ENCODE measurements at places on chromosomes 5 and 9.
A peak's percentile ranks its signal among the peaks of the same experiment; 100 is the strongest.

GRCh38 chr9:15304632-15305031 is 2.4 kb downstream of the TTC39B start:
- DNase-seq = no peak

GRCh38 chr5:19608444-19609002 is 379.5 kb downstream of the CDH18 start:
- DNase-seq = no peak

DNA sequence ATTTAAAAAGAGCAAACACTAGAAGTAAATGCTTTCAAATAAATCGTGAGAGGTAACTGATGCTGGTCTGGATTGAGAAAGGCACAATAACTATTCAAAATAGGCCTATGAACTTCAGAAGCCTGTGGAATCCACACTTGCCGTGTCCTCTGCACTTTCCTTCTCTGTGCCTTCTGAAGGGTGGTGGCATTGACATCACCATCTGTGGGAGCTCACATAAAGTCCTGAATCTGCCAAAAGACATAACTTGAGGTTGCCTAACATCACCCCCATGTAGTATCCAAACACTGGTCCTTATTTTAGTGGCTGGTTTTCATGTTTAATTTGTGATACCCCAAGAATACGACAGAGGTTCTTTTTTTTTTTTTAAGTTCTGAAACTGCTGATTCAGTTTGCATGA is 59.8 kb downstream of the IRF1 start:
- no peak for DNase-seq

GRCh38 chr9:16308645-16309044 is 561.8 kb downstream of the BNC2 start:
- DNase-seq = no peak

DNA sequence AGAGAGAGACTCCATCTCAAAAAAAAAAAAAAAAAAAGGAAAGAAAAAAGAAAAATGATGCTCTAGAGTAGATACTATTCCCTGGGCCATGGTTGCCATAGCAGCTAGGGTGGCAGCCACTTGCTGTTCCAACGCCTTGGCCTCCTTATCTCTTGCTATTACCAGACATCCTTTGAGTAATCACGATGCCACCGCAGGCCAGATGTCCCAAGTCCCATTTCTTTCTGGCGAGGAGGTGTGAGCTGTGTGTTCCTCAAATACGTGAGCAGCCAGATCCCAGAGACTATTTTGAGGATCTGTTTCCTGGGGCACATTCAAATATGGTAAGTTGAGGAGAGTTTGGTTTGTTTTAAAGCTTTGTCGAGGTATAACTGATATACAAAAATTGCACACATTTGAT is 23.4 kb upstream of the GFPT2 start:
- no peak for DNase-seq

- no peak for DNase-seq
Measured at GRCh38 chr5:123452401-123452800, 29.2 kb upstream of the CEP120 start.

DNA sequence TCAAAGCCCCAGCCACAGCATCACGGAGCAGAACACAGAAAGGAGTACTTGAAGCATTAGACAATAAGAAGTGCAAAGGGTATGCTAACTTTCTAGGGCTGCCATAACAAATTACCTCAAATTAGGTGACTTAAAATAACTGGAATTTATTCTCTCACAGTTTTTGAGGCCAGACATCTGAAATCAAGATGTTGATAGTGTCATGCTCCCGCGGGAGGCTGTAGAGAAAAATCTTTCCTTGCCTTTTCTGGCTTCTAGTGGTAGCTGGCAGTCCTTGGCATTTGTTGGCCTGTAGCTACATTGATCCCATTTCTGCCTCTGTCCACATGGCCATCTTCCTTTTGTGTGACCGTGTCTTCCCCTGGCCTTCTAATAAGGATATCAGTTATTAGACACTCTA is 51.9 kb upstream of the SPDL1 start:
- DNase-seq = no peak

GRCh38 chr5:74579215-74579614 is 61.3 kb downstream of the ENC1 start:
- DNase-seq = peak; percentile 53

- DNase-seq = no peak
Measured at GRCh38 chr5:102324714-102325113, 28.6 kb upstream of the SLCO4C1 start.

- no peak for DNase-seq
Measured at GRCh38 chr9:112465352-112465751, 21.3 kb upstream of the KIAA1958 start.

DNA sequence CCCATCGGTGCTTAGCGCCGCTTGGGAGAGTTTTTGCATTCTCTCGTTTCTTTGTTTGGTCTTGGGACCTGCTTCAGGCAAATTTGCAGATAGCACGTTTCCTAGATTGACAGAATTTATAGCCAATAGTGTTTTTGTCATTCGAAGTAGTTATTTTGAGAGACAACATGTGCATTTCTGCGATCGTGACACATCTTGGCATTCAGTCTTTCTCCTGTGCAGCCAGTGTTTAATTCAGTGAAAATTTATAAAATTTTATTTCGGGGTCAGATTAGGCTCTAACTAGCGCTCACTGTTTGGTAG is 830 bp downstream of the PRRC1 start:
- DNase-seq = no peak

- no peak for DNase-seq
Measured at GRCh38 chr9:85713897-85714296, 27.9 kb downstream of the AGTPBP1 start.

DNA sequence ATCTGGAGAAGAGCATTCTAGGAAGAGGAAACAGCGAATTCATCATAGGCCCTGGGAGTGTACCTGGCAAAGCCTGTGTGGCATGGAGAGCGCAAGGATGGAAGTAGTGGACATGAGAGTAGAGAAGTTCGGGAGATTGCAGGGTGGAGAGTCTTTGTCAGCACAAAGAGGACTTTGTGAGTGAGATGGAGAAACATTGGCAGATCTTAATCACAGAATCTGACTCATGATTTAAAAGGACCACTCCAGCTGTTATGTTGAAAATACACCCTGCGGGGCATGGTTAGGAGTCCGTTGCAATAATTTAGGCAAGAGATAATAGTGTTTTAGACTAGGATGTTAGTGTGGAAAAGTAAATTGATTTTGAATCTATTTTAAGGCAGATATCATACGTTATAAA is 116.9 kb downstream of the HACD4 start:
- no peak for DNase-seq

- DNase-seq = no peak
Measured at GRCh38 chr5:45508135-45508534, 188.0 kb downstream of the HCN1 start.

- no peak for DNase-seq
Measured at GRCh38 chr9:95124582-95125367, 192.7 kb downstream of the FANCC start.

GRCh38 chr5:141369994-141370848 is at the start of gene PCDHGB3:
TSS of gene PCDHGB3 (plus strand) at chr5:141370242. CDS start at chr5:141370395, 153 bp downstream.
- DNase-seq = no peak

- DNase-seq = no peak
Measured at GRCh38 chr9:112308588-112308987, 24.8 kb downstream of the PTBP3 start.

DNA sequence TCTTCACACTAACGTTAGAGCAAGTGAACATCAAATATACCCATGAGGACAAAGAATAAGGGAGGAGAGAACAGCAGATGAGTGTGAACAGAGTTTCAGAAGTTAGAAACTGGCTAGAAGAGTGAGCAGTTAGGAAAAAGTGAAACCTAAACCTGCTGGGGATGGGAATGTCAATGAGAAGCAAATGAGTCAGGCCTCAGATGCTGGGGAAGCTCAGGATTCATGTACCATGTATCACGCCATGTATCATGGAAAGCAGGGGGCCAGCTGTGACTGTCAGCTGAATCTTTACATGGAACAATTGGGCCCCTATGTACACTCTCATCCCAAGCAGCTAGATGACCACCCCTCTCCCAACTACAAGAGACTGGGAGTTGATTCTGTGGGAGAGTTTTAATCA is 16.2 kb downstream of the GDF9 start:
- DNase-seq = no peak

GRCh38 chr5:94395468-94395867 is 222.9 kb downstream of the KIAA0825 start:
- no peak for DNase-seq

- no peak for DNase-seq
Measured at GRCh38 chr5:135814812-135815211, 19.7 kb upstream of the SLC25A48 start.

GRCh38 chr5:167899490-167900070 is 391.9 kb upstream of the WWC1 start:
- no peak for DNase-seq

GRCh38 chr5:79349047-79349446 is 113.1 kb downstream of the JMY start:
- no peak for DNase-seq

- no peak for DNase-seq
Measured at GRCh38 chr9:137986268-137987099, 108.9 kb downstream of the CACNA1B start.

- no peak for DNase-seq
Measured at GRCh38 chr5:116942622-116943021, 368.0 kb upstream of the SEMA6A start.

DNA sequence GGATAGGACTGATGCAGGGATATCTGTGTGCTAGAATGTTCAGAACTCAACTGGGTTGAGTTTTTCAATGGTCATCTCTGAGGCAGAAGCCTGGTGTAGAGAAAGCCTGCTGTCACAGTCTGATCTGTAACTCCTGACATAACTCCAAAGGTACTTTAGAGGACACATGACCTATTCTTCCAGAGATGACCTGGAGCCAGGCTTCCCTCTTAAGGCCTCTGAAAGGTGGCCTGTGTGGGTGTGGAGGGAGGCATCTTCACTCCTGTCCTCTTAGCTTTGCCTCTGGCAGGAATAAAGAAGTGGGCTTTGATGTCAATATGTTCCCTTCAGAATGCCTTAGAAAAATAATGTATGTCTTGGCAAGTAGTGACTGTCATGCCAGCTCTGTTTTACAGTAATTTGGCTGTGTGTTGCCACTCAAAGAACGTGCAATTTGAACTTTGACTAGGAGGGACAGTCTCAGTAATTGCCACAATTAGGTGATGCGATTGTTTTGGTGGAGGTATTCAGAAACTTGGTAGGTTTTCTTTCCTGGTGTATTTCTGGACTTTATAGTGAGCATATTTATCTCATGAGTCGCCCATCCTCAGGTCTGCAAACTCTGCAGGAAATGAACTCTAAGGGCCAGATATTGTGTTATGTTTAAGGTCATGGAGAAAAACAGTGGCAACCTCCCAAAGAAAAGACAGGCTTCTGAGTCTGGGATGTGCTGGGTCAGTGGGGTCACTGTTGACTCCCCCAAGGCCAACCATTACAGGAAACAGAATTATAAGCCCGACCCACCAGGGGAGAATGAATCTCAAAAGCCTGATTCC is 3.2 kb upstream of the C5orf63 start:
- no peak for DNase-seq

DNA sequence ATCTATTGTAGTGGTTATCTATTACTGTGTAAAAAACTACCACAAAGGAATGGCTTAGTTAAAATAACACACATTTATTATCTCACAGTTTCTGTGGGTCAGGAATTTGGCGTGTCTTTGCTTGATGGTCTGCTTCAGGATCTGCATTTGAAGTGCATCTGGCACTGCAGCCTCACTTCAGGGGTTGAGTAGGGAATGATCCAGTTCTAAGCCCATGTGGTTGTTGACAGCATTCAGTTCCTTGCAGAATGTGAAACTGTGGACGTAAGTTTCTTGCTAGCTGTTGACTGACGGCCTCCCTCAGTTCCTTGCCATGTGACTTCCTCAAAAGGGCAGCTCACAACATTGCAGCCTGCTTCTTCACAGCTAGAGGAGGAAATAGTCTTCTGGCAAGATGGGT is 2.1 kb upstream of the OGN start:
- peak; percentile 1 for DNase-seq

DNA sequence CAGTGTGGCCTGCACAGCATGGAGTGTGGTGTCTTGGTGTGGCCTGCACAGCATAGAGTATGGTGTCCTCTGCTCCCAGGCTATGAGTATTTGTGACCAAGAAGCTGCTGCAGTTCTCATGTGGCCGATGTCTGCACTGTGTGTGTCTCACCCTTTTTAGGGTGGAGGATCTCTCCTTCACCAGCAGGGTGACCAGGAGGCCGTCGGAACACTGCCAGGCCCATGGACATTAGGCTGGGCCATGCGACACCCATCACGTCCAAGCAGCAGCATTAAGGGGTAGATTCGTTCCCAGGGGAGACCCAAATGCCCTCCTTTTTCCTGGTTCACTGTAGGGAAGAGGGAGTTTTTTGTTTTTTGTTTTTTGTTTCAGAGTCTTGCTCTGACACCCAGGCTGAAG is 115.3 kb upstream of the SPIN1 start:
- DNase-seq = no peak

DNA sequence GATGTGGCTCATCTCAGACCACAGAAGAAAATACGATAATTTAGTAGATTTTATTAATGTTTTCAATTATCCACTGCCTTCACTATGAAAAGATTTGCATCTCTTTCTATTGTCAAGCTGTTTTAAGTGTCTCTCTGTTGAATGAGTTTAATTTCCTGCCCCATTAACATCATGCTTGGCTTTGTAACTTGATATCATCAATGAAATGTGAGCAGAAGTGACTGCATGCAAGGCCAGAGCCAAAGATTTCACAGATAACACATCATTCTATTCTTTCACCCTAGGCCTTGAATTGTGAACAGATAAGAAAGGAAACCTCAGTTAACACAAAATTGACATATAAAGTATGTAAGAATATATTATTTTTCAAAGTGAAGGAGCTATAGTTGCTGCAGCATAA is 986.4 kb upstream of the CDH18 start:
- no peak for DNase-seq

- DNase-seq = no peak
Measured at GRCh38 chr5:58491216-58491892, at the start of gene GAPT. TSS of gene GAPT (plus strand) at chr5:58491435. CDS start at chr5:58494537, 3,102 bp downstream.

GRCh38 chr5:143652108-143652700 is 159.8 kb upstream of the HMHB1 start:
- DNase-seq = peak; percentile 23

DNA sequence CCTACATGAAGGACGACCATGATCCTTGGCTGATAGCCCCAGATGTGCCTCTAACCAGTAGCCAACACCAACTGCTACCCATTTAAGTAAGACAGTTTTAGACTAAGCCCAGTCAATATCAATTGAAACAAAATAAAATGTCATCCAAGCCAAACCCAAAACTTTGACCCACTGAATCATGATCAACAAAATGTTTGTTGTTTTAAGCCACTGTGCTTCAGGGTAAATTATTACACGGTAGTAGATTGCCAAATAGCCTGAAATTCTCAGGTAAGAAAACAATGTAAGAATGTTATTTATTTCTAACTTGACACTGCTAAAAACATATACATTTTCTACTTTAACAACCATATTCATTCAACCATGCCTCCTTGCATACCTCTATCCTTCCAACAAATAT is 105.5 kb upstream of the PAPPA start:
- DNase-seq = no peak

- DNase-seq = no peak
Measured at GRCh38 chr9:129458155-129458661, 162.7 kb downstream of the C9orf50 start.

- no peak for DNase-seq
Measured at GRCh38 chr9:10008101-10008799, 604.6 kb downstream of the PTPRD start.

GRCh38 chr5:170403675-170404074 is 14.5 kb upstream of the KCNMB1 start:
- no peak for DNase-seq

- no peak for DNase-seq
Measured at GRCh38 chr5:146321571-146321970, 17.1 kb upstream of the POU4F3 start.
